ENCODE measurements at places on chromosomes 7 and 10.
A peak's percentile ranks its signal among the peaks of the same experiment; 100 is the strongest.

GRCh38 chr10:6050801-6051445 is 11.2 kb downstream of the IL2RA start:
- DNase-seq: no peak

DNA sequence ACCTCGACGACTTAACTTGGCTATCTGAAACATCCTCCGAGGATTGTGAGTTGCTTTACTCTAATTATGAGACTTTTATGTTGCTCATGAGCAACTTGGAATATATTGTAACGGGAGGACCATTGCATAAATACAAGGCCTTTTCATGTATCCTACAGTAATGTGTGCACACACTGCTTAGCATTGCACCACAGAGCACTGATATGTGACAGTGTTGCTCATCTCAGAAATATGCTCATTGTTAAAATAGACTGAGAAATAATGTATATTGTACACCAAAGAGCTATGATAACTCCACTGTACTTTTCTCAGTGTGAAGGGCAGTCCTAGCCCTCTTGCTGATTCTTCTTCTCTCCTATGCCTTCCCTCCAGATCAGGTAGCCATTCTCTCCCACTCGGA is 102.8 kb upstream of the CDK13 start:
- DNase-seq: no peak

GRCh38 chr7:131503639-131504038 is 52.8 kb downstream of the PODXL start:
- no peak for DNase-seq

GRCh38 chr7:146781352-146782116 is 664.9 kb downstream of the CNTNAP2 start:
- DNase-seq: no peak

GRCh38 chr7:155665079-155665956 is 20.9 kb downstream of the RBM33 start:
- DNase-seq: no peak

- no peak for DNase-seq
These were observed 160.8 kb downstream of the XPNPEP1 start for GRCh38 chr10:109762555-109762954.

GRCh38 chr7:3300221-3300650 is 816 bp upstream of the SDK1 start:
- peak; percentile 14 for DNase-seq

GRCh38 chr7:30476459-30477145 is 2.0 kb downstream of the NOD1 start:
- DNase-seq: peak; percentile 81

DNA sequence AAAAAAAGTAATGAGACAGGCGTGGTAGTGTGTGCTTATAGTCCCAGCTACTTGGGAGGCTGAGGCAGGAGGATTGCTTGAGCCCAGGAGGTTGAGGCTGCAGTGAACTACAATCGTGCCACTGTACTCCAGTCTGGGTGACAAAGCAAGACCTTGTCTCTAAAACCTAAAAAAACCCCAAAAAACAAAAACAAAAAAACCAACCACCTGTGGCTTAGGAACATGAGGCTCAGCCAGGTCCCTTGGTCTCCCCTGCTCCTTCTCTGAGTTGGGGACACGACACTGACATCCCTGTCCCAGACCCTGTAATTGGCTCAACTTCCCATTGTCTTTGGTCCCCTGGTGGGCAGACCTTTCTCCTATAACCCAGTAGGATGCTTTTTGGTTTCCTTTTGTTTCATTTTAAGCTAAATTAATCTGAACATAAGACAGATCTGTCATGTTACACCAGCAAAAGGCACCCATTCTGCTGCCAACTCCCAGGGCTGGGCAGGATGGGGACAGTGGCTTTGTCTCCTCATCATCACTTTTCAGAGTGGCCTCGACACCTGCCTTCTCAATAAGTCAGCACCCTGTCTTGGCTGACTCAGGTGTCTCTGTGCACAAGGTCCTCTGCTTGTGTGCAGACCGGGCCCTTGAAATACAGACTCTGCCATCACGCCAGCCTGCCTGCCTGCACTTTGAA is 74.4 kb downstream of the MYL10 start:
- DNase-seq: no peak

- DNase-seq: no peak
These were observed 23.3 kb downstream of the WDR86 start for GRCh38 chr7:151386301-151387160.

GRCh38 chr7:154231732-154232131 is 179.5 kb downstream of the DPP6 start:
- no peak for DNase-seq

- DNase-seq: no peak
These were observed 42.7 kb upstream of the GJD4 start for GRCh38 chr10:35562427-35562826.

- no peak for DNase-seq
These were observed 4.6 kb upstream of the NOLC1 start for GRCh38 chr10:102147561-102147960.

GRCh38 chr10:112669989-112670388 is 223.0 kb downstream of the VTI1A start:
- DNase-seq: no peak

DNA sequence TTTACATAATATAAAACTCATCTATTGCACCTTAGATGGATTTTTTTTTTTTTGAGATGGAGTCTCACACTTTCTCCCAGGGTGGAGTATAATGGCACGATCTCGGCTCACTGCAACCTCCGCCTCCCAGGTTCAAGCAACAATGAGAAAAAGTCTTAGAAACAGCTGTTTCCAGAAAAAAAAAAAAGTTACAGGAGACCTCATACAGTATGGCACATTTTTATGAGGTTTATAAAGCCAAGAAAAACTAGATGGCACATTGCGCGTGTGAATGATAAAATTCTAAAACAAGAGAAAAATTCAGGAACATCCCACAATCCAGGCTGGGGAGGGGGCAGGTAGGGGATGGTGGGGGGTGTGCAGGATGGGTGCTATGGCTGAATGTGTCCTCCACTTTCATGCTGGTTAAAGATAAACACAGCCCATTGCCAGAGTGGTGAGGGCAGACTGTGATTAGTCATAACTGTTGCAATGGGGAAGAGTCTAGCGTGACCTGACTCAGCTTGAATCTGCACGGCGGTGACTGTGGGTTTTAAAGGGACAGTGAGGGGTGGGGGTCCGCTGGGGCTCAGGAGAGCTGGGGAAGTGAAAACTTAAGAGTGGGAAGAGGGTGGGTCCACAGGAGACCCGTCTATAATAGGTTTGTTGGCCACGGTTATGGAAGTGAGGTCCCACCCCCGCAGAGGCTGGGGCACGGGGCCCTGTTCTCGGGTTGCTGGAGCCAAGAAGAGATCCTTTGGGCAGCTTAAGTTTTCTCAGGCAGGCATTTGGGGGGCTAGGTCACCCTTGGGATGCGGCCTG is 11.9 kb upstream of the LRRC27 start:
- DNase-seq: no peak

DNA sequence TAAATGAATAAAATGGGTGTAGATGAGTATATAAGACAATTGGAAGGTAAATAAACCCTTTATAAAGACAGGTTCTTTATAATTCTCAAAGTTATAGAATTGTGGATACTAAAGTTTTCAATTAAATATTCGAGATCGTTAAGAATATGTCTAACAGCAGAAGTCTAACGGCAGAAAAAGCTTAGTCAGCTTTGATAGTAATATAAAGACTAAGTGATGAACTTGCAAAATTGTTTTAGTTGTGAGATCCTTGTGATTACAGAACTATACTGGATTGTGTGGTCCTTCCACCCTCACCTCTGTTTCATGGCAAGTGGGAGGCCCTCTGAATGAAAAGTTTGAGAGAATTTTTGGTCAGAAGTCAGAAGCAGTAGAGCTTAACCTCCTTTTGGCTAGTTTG is 2.3 kb downstream of the THNSL1 start:
- no peak for DNase-seq

GRCh38 chr10:119663866-119664698 is 12.9 kb downstream of the BAG3 start:
- DNase-seq: no peak

- DNase-seq: peak; percentile 14
These were observed 41.2 kb upstream of the ACSL5 start for GRCh38 chr10:112332509-112333228.

- DNase-seq: no peak
These were observed 146.9 kb downstream of the EVX1 start for GRCh38 chr7:27389496-27389895.

DNA sequence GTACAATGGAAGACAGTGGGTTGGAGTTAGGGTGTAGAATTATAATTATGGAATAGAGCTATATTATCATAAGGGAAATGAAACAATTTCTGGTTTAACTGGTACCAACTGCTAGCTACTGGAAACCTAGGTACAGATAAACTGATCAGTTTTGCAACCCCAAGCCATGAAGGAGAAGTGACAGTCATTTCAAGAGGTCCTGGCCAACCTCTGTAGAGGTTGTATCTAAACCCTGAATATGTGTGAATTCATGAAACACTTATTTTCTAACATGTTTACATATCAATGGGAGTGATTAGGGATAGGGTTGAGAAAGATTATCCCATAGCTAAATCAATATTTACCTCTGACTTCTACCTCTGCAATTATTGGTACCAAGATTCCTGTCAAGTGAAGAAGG is 29.9 kb upstream of the CC2D2B start:
- DNase-seq: no peak

DNA sequence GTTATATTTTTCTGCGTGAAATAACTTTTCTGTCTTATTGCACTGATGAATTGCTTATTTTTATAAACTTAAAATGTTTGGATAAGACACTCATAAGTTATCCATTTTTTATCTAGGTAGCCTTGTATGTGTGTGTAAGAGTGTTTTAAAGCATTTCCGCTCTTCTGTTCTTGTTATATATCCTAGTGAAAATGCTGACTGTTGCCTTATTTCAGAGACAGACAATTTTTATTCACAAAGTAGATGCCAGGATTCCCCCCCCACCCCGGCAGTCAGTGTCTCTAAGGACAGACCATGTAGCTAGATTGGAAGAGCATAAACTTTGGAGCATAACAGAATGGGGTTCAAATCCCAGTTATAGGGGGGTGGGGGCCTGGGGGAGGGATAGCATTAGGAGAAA is 1.6 kb downstream of the SMC3 start:
- no peak for DNase-seq

GRCh38 chr7:134476044-134476443 is 17.1 kb upstream of the AKR1B1 start:
- DNase-seq: no peak

DNA sequence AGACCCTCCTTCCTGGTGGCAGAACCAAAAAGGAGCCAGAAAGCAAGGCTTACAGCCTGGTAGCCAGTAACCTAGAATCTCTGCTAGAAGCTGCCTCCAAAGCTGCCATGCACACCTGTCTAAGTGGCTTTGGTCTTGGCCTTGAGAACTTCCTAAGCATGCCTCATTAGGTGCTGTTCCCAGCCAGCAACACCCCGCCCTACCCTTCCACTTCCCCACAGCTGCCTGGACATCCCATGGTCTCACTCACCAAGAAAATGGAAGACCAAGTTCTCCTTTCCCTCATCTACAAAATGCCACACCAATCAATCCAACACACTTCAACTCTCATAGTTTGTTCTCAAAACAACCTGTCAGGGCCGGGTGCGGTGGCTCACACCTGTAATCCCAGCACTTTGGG is 4.2 kb downstream of the PSAP start:
- DNase-seq: no peak

DNA sequence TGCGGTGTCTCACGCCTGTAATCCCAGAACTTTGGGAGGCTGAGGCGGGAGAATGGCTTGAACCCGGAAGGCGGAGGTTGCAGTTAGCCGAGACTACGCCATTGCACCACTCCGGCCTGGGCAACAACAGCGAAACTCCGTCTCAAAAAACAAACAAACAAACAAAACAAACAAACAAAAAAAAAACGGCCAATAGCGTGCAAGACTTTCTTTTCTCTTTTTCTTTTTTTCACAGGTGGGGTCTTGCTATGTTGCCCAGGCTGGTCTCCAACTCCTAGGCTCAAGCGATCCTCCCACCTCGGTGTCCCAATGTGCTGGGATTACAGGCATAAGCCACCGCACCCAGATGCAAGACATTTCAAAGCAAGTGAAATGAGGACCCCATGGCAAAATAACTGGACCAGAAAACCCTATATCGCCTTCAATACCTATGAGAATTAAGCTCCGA is 1.6 kb downstream of the PSAP start:
- DNase-seq: no peak

- DNase-seq: no peak
These were observed 136.5 kb downstream of the JCAD start for GRCh38 chr10:29922892-29923291.

- no peak for DNase-seq
These were observed 121.4 kb downstream of the DNAJB6 start for GRCh38 chr7:157458254-157458633.

DNA sequence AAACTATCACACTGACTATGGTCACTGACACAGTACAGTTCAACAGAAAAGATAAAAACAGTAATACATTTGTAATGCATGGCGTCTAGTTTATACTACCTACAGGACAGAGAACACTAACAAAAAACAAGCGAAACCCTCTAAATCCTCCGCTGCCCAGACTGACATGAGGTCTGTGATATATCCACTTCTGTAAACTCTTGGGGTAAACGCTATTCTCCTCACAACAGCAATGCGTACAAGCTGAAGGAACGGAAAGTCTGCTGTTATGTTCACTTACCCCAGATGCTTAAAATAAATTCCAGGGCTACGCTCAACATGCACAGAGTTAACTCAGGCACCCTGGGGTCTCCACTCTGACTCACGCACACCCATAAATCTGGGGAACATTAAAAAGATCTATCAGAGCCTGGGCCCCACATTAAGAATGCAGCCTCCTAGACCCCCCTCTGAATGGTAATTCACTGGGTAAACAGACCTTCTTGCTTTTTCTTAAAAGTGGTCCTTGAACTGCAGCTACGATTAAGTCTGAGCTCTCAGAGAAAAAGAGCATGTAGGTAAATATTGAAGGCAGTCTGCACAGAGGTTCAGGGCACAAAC is 105.6 kb downstream of the CTBP2 start:
- DNase-seq: no peak

DNA sequence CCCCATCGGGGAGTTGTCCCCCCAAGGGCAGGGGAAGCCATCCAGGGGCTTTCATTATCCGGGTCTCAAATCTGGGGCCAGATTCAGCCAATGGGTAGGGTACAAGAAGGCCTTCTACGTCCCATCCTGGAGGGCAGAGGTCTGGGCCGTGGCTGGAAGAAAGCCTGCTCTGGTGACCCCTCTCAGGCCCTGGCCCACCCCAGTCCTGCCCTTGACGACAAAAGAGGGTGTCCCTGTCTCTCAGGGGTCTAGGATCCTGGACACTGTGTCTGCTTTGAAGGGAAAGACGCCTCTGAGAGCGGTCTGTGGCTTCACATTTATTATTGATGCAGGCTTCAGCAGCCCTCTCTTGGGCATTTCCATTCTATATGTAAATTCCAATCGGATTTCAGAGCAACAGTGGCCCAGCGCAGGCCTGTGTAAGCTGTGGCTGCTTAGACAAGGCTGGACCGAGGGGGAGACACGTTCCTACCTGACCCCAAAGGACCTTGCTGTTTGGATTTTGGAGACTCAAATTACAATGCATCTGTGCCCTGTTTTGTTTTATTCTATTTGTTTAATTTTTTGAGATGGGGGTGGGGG is 83.2 kb upstream of the BAIAP2L1 start:
- DNase-seq: no peak

- DNase-seq: no peak
These were observed 241.3 kb upstream of the MYO3A start for GRCh38 chr10:25692761-25693160.

- no peak for DNase-seq
These were observed 210.5 kb downstream of the CHCHD3 start for GRCh38 chr7:132871419-132871818.
